ENCODE measurements at places on chromosomes 13 and 19.

- no peak for DNase-seq
Measured at GRCh38 chr13:93670866-93671265, 444.3 kb downstream of the GPC6 start.

DNA sequence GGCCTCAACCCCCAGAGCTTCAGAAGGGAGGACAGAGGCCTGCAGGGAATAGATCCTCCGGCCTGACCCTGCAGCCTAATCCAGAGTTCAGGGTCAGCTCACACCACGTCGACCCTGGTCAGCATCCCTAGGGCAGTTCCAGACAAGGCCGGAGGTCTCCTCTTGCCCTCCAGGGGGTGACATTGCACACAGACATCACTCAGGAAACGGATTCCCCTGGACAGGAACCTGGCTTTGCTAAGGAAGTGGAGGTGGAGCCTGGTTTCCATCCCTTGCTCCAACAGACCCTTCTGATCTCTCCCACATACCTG lies 969 bp upstream of the CEACAM5 start:
- DNase-seq: no peak

DNA sequence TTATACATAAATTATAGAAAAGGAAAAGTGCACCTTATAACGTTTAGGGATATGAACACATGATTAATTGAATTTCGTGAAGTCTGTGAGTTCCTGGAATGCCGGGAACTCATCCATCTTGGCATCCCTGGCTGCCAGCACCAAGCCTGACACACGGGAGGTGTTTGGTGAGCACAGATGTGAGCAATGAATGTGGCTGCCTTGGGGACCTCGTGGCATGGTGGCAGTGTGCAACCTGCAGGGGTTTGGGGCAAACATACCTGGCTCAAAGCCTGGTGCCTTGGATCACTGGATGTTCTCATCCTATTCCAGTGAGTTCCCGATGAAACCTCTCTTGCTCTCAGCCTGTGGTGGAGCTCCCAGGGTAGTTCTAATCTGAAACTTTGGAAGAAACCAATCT lies 10.4 kb upstream of the MAP2K2 start:
- DNase-seq: no peak

DNA sequence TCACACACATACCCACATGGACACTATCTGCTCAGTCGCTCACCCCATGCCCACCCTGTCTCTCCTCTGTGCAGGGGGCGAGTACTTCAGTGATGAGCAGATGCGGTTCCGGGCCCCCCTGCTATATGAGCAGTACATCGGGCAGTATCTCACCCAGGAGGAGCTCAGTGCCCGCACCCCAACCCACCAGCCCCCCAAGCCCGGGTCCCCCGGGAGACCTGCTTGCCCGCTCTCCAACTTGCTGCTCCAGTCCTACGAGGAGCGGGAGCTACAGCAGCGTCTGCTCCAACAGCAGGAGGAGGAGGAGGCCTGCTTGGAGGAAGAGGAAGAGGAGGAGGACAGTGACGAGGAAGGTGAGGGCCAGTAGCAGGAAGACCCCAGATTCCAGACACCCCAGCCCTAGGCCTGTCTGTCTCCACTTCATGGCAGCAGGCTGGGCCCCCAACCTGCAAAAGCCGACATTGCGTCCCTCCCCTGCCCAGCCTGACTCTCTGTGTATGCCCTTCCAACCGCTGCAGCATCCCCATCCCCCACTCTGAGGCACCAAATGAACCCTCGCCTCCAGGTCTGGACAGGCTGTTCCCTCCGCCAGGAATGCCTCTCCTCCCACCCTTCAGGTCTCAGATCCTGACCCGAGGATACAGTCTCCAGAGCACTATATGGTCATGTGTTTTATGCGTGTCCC lies 9.7 kb downstream of the CCDC97 start:
- no peak for DNase-seq

GRCh38 chr19:22603518-22604440 lies 30.3 kb upstream of the ZNF492 start:
- DNase-seq: no peak

DNA sequence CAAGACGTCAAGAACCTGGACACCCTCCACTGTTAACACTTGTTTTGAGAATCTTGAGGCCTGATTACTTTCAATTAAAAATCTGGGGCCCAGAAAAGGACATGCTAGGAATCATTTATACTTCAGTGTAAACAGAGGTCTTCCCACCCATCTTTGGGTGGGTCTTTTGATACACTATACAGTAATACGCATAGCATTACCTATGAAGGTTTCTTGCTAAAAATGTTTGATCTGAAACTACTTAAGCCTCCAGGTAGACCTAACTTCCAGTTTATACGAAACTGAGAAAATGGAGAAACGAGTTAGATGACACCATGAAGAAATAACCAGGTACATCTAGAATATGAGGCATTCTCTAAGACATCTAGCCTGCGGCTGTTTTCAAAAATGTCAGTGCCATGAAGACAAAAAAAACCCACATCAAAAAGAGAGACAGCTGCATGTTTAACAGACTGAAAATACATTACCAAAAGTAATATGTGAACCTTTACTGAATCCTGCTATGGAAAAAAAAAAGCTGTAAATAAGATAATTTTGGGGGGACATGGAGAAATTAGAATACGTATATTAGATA lies 36.6 kb downstream of the TGDS start:
- DNase-seq: no peak

DNA sequence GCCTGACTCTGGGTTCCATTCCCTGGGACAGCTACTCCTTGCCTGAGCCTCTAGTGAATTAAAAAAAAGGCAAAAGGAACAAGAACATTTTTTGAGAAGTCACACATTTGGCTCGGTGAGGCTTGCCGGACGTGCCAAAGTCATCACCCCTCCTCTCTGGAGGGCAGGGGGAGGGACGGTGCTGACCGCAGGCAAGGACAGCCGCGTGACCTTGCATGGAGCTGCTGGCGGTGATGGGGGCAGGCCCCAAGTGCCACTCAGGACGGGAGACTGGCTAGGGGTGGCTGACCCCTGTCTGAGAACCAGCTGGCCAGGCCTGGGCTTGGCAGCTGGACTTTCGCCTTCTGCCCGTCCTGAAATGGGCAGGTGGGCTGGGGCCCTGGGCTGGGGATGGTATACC lies 26.4 kb downstream of the MAP2K2 start:
- no peak for DNase-seq

GRCh38 chr13:107866941-107867623 lies 348.3 kb downstream of the LIG4 start:
- DNase-seq: peak; percentile 89

- DNase-seq: no peak
Measured at GRCh38 chr13:89684896-89685295, 1662.6 kb upstream of the MIR17HG start.

- DNase-seq: no peak
Measured at GRCh38 chr13:109205315-109205714, 575.9 kb downstream of the MYO16 start.

DNA sequence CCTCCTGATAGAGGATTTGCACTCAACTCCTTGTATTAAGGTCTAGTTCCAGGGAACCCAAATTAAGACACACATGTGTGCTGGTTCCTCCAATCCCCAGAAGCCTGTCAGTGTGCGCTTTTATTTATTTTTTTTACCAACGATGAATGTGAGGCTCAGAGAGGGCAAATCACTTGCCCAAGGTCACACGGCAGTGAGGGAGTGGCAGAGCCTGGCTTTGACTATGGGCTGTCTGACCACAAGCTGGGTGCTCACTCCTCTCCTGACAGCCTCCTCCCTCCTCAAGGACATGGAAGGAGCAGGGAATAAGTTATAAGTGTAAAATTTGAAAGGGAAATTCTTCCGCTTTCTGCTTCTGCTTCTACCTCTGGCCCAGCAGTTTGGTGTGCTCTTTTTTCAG lies 48.9 kb downstream of the CYP4F22 start:
- no peak for DNase-seq

DNA sequence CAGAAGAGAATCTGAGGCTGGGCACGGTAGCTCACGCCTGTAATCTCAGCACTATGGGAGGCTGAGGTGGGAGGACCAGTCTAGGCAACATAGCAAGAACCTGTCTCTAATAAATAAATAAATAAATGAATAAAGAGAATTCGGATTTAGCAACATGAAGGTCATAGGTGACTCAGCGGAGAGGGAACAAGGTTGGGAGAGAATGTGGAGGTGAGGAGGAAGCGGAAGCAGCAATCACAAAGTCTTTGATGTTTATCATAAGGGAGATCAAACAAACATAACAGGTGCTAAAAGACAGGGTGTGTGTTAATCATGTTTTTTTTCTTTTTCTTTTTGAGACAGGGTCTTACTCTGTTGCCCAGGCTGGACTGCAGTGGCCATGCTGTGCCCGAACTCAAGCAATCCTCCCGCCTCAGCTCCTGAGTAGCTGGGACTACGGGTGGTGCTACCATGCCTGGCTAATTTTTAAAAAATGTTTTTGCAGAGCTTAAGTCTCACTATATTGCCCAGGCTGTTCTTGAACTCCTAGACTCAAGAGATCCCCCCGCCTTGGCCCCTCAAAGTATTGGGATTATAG lies 16.3 kb downstream of the PBX4 start:
- no peak for DNase-seq

GRCh38 chr19:57829316-57829715 lies 783 bp upstream of the ZNF587B start:
- no peak for DNase-seq

DNA sequence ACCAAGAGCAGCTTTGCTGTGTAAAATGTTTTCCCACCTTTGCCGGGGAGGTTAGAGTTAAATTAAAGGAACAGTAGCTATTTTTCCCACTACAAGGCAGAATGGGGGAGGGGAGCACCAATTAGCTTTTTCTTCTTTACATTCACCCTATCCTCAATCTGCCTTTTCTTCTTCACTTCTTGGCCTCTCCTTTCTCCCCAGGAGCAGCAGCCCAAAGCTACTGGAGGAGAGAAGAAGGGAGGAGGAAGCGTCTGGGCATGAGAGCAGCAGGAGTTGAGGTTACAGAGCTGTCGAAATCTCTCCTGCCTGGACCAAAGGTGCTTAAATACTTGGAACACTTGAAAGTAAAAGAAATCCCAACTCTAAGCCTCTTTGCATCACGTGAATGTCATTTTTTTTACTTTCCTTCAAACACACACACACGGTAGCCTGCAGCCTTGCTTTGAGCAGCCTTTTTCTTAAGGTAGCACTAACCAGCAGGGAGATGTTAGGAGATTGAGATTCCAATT lies 39.0 kb upstream of the WASF3 start:
- no peak for DNase-seq

All from H54 (cell line).